ENCODE measurements at places on chromosomes 6 and 20. TPM values are rescaled to one million over a fixed set of nuclear protein-coding genes. Genes with fewer than 3 reads are reported as not detected.

DNA sequence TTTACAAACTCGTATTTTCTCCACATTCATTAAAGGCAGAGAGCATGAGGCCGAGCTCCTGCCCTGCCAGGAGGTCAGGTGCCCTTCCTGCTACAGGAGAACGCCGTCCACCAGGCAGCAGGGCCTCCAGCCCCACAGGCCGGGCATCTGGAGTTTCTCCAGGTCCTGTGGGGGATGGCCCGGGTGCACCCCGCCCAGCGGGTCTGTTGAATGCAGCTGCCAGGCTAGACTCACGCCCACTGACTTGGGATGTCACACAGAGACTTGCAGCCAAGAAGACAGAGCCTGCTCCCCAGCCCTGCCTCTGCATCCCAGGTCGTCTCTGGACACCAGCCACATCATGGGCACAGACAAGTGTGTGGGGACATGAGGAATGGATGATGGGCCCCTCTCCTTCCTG, 376.4 kb downstream of the CDH4 start:
- no peak for DNase-seq

GRCh38 chr20:62894261-62894660, 32.0 kb downstream of the DIDO1 start:
- DNase-seq: no peak

GRCh38 chr6:24888715-24889370, 46.9 kb downstream of the RIPOR2 start:
- no peak for DNase-seq

- DNase-seq: no peak
These were observed 15.7 kb downstream of the HS3ST5 start for GRCh38 chr6:114327074-114327473.

Gene DEFB124
- polyA plus RNA-seq: not detected

GRCh38 chr6:8054276-8054675, 9.9 kb downstream of the BLOC1S5 start:
- DNase-seq: no peak

DNA sequence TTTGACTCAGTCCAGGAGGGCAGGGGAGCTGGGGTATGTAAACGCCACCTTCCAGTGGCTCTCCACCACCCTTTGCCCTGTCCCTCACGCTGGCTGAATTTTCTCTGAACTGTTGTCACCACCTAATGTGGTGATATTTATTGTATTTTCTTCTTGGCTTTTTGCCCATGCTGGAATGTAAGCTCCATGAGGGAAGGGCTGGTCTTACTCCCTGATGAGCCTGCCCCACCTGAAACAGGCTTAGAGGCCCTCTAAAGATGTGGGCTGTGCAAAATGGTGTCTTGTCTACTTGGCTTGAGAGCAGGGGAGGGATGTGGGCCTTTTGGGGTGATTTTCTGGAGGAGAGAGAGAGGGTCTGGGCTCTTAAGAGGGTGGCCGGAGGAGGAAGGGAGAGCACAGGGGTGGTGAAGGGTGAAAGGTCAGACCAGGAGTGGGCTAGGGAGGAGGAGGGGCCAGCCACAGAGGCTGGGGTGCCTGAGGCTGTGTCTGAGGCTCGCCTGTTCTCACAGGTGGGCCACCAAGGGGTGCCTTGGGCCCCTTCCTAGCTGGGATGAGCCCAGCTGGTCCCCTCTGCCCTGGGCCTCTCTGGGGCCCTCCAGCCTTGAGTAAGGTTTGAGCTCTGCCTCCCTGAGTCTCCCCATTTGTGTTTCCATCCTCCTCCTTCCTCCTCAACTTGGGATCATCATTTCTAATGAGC, 37.3 kb downstream of the SPDEF start:
- no peak for DNase-seq

DNA sequence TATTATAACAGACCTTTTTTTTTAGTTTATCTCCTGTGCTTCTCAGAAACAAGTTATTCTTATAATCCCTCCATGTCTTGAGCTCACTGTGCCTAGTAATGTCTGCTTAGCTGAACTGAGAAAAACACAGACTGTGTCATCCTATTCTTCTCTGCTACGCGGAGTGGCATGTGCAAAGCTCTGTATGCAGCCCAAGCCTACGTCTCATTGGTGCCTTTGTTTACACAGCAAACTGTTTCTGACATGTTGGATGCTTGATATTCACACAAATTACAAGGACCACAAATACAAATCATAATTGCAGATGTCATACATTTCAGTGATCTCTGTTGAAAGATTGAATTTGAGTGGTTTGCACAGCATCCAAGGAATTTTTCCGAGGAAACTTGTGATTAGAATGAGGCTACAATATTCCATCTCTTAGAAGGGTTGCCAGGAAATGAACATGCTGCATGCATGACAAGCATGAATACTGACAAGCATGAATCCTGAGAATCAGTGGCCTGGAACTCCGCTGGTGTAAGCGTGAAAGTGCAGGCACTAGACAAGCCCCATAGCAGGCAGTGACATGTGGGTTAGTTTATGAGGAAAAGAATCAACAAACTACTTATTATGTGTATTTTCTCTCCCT, 128.4 kb upstream of the SGK1 start:
- DNase-seq: no peak

Gene RUNX2
- 3.9 TPM for polyA plus RNA-seq

Gene PACSIN1
- polyA plus RNA-seq: not detected

Measured in CD14-positive monocyte (primary cell).